ENCODE measurements at places on chromosomes 4 and X. TPM values are rescaled to one million over a fixed set of nuclear protein-coding genes. Genes with fewer than 3 reads are reported as not detected.

The TCP11X2 gene
- not detected for total RNA-seq

The UGT2B15 gene
- not detected for total RNA-seq

The RAB41 gene
- not detected for total RNA-seq

The ARAF gene
- total RNA-seq, result 19.1 TPM

The BANK1 gene
- 3.1 TPM for total RNA-seq

The EFHC2 gene
- total RNA-seq, result 2.6 TPM

The CTAG1B gene
- not detected for total RNA-seq

The SSX4B gene
- total RNA-seq, result not detected

The GLOD5 gene
- not detected for total RNA-seq

The LONRF3 gene
- 0.86 TPM for total RNA-seq

The CLDN22 gene
- not detected for total RNA-seq

The TSPAN7 gene
- total RNA-seq, result 0.11 TPM

The MAGEA11 gene
- total RNA-seq, result not detected

The ITGB1BP2 gene
- total RNA-seq, result 1.1 TPM

The LARP7 gene
- total RNA-seq, result 47.0 TPM

The RASL11B gene
- total RNA-seq, result 0.11 TPM

The SAGE1 gene
- total RNA-seq, result not detected

The MAGEB2 gene
- total RNA-seq, result not detected

The SFRP2 gene
- total RNA-seq, result not detected

The DCAF12L1 gene
- total RNA-seq, result not detected

The SLC6A8 gene
- total RNA-seq, result 22.5 TPM

The GATA1 gene
- total RNA-seq, result not detected

The ARR3 gene
- not detected for total RNA-seq

The GEMIN8 gene
- total RNA-seq, result 28.2 TPM

The IL13RA2 gene
- 20.0 TPM for total RNA-seq

The SHROOM2 gene
- 2.0 TPM for total RNA-seq

All from articular chondrocyte of knee joint (primary cell).